ENCODE measurements at places on chromosomes 13 and 19. TPM values are rescaled to one million over a fixed set of nuclear protein-coding genes. Genes with fewer than 3 reads are reported as not detected.

DNA sequence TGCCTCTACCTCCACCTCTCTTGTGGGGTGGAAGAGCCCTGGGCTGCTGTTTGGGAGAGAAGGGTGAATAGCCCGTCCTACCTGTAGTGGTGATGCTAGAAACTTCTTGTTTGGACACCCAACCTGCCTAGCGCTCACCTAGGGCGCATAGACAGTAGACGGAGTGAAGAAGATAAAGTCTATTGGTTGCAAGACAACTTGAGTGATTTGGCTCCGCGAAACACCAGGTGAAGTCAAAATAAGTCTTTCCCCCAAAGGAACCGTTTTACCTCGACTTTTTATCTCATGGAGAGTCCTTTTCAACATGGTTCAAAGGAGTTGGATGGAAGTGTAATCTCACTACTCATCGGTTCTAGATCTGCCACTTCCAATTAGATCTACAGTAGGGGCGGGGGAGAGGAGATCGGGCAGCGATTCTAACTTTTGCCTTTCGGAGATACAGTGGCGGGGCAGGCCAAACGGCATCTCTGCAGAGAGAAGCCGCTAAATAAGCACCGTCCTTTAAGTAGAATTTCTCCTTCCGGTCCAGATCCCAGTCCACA lies 694 bp upstream of the ZIC5 start:
- DNase-seq, result no peak

- peak; percentile 44 for DNase-seq
Measured at GRCh38 chr13:110525328-110526319, 35.9 kb downstream of the RAB20 start.

GRCh38 chr13:54975676-54976075 lies 1947.1 kb downstream of the OLFM4 start:
- no peak for DNase-seq

The CALR3 gene
- total RNA-seq, result not detected

- no peak for DNase-seq
Measured at GRCh38 chr19:51131780-51132680, 7.3 kb downstream of the SIGLEC9 start.

DNA sequence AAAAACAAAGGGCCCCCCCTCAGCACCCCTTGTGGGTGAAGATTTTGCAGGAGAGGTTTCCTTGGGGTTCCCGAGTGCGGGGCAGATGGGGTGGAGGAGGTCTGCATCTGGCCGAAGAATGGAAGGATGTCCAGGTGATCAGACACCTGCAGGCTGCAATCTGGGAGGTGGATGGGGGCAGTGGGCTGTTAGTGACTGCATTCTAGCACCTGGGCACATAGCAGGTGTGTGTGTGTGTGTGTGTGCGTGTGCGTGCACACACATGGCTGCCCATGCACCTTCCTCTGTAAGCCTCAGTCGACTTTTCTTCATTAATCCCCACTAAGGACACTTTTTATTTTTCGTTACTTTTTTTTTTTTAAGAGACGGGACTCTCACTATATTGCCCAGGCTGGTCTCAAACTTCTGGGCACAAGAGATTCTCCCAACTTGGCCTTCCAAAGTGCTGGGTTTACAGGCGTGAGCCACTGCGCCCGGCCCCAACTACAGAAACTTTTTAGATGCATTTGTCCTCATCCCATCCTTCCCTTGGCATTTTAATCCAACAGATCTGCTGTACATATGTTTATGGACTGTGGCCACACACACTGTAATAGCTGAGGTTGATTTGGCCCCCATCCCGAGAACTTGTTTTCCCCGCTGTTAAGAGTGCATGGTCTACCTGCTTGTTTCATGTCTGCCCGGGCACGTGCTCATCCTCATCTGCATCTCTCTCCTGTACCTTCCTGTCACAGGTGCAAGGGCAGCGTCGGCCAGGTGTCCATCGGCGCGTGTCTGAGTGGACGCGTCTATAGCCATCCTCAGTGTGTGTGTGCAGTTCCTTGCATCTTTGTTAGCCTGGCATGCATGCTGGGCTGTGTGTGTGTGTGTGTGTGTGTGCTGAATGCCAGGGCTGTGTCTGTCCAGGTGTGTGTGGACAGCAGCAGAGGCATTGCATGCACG lies 731 bp downstream of the MAG start:
- DNase-seq, result no peak

The HCN2 gene
- total RNA-seq, result 0.39 TPM

The SHISA7 gene
- total RNA-seq, result not detected

GRCh38 chr13:33026489-33027152 lies 10.4 kb downstream of the KL start:
- DNase-seq, result no peak

GRCh38 chr19:55014714-55015113 lies 23.4 kb downstream of the GP6 start:
- no peak for DNase-seq

The LILRB1 gene
- total RNA-seq, result 2.5 TPM

DNA sequence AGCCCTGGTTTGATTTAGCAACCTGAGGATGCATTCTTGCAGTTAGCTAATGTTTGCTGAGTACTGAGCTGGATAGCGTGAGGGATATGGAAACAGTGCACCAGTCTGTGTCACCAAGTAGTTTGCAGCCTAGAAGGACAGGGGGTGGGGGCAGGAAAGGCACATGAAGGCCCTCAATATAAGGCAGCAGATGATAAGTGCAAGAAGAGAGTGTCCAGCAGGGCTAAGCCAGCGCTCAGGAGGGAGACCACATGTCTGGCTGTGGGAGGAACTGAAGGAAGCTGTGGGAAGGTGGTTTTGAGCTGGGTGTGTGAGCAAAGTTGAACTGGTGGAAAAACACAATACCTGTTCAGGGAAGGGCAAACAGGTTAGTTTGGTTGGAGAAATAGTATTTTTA lies 1.7 kb downstream of the CXCL17 start:
- no peak for DNase-seq

The PRR20D gene
- total RNA-seq, result not detected

DNA sequence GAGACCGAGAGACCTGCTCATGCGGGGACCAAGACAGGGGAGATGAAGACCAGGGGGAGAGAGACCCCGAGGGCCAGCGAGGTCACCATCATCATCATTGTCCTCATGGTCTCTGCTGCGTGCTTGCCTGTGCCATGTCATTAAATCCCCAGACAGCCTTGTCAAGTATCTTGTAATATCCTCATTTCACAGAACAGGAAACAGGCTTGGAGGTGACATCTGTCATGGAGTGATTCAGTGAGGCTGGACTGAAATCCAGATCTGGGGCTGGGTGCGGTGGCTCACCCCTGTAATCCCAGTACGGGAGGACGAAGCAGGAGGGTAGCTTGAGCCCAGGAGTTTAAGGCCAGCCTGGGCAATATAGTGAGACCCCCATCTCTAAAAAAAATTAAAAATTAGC lies 5.9 kb upstream of the NANOS2 start:
- DNase-seq, result no peak

The OR7D2 gene
- total RNA-seq, result not detected

- no peak for DNase-seq
Measured at GRCh38 chr13:34003656-34004055, 185.7 kb downstream of the RFC3 start.

The F10 gene
- 1.6 TPM for total RNA-seq

DNA sequence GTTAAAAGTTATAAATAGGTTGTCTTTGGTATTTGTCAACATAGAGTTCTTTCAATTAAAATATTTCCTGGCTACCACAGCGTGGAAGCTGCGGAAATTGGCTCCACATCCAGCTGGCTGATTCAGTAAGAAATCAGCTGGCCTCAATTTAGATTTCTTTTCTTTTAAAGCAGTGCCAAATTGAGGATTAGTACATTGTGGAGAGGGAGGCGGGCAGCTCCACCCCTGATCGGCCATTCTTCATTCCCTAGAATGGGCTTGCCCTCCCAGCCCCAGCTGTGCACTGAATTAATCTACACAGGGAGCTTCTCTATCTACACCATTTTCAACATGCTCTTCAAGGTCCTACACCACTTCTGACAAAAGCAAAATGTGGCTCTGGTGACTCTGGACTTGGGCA lies 624.8 kb downstream of the DACH1 start:
- DNase-seq, result no peak

DNA sequence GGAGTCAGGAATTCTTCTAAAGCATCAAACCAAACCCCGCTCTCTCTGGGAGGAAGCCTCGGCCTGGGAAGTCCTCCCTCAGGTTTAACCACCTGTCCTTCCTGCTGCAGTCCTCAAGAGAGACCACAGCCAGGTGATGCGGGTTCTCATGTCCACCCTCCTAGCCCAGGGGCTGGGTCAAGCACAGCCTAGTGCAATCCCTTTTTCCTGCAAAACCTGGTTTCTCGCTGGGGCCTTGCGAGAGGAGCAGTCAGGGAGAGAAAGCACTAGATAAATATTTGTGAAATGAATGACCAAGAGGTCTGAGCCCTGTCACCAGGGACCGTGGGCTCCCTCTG lies 2.4 kb downstream of the SLC8A2 start:
- DNase-seq, result no peak

DNA sequence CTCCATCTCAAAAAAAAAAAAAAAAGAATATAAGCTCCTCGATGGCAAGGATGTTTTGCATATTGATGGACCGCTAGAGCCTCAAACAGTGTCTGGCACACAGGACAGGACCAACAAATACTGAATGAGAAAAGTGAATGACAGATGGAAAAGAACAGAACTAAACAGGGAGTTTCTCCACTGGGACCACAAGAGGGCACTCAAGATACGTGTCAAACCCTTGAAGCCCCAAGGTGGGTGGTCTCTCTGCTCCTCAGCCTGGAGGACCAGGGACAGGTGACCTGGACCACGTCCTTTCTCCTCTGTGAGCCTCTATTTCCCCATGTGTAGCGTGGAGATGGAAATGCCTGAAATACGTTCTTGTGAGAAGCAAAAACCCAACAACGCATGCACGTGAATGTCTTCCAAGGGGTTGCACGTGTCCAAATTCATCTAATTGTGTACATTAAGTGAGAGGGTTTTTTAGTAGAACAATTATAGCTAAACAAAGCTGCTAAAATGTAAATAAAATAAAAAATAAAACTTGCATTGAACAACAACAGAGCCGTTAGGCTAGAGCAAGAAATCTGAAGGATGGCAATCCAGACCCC lies 5.7 kb upstream of the CDC42EP5 start:
- no peak for DNase-seq

The ZNF784 gene
- total RNA-seq, result 11.6 TPM

Measured in left colon (tissue), 2 donors.